ENCODE measurements at places on chromosomes 1 and 21. TPM values are rescaled to one million over a fixed set of nuclear protein-coding genes. Genes with fewer than 3 reads are reported as not detected.
A peak's percentile ranks its signal among the peaks of the same experiment; 100 is the strongest.

DNA sequence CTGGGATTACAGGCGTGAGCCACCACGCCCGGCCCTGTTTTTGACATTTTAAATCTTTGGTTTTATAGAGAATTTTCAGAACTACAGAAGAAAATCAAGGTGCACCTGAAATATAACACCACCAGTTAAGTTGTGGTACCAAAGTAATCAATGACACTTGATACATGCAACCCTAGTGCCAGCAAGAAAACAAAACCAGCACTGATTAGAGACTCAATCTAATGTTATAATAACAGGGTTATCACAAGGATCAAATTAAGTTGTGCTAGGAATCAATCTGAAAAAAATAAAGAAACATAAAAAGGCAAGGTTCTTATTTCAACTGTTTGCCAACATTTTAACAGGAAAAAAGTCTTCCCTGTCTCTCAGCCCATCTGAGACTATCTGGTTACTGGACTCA is 23.8 kb downstream of the TGFBR3 start:
- no peak for DNase-seq

DNA sequence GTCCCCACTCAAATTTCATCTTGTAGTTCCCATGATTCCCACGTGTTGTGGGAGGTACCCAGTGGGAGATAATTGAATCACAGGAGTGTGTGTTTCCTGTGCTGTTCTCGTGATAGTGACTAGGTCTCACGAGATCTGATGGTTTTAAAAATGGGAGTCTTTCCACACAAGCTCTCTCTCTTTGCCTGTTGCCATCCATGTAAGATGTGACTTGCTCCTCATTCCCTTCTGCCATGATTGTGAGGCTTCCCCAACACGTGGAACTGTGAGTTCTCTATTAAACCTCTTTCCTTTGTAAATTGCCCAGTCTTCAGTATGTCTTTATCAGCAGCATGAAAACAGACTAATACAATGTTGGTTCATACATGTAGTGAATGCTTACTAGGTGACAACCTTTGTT is 163.2 kb upstream of the PALMD start:
- no peak for DNase-seq

DNA sequence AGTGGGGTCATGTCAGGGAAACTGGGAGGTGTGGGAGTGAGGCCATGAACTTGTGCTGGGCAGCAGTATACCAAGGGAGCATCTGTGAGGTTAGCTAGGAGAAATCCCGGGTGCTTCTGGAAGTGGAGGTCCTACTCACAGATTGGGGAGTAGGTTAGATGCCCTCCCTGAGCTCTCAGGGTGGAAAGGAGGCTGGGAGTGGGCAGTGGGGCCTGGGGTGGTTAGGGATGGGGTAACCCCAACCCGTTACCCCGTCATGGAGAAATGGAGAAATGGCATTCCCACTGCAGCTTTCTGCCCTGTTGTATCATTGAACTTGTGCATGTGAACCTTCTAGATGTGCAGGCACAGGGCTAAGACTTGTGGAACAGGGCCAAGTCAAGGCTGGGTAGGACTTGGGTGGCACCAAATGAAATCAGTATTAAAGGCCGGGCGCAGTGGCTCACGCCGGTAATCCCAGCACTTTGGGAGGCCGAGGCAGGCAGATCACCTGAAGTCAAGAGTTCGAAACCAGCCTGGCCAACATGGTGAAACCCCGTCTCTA is 27.2 kb downstream of the EXOC8 start:
- no peak for DNase-seq

GRCh38 chr1:43304314-43304681 is 3.5 kb downstream of the TIE1 start:
- DNase-seq = no peak

DNA sequence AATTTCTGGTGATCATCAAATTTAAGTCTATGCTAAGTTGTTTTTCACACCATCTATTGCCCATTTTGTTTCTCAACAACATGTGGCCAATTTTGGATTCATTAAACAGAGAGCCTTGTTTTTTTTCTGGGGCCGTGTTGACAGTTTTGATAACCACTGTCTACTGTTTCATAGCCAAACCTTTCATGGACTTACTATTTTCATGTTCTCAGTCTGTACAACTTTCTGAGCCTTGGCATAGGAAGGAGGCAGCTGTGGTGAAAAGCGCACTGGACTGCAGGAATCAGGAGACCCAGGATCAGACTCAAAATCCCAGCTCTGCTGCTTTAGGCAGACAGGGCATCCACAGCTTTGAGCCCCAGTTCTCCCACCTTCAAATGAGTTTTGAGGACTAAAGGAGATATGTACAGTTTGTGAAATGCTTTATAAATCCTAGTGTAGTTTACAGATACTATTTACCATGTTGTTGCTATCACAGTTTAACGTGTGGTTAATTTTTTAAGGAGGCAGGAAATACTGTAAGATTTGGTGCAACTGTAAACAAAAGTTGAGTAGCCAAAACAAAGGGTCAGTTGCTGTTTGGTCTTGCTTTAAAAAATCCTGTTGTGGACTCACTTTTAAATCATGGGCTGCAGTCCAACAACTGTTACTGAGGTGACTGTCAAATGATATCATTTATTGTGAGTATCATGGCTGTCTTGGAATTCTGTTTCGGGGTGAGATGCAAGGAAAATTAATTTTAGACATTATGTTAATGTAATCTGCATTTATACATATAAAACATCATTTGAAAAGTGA is 2.9 kb downstream of the MACO1 start:
- no peak for DNase-seq

The PRAMEF4 gene
- total RNA-seq = not detected

The OR6N1 gene
- total RNA-seq = not detected

- DNase-seq = no peak
These were observed 7.3 kb upstream of the FABP3 start for GRCh38 chr1:31380181-31380580.

DNA sequence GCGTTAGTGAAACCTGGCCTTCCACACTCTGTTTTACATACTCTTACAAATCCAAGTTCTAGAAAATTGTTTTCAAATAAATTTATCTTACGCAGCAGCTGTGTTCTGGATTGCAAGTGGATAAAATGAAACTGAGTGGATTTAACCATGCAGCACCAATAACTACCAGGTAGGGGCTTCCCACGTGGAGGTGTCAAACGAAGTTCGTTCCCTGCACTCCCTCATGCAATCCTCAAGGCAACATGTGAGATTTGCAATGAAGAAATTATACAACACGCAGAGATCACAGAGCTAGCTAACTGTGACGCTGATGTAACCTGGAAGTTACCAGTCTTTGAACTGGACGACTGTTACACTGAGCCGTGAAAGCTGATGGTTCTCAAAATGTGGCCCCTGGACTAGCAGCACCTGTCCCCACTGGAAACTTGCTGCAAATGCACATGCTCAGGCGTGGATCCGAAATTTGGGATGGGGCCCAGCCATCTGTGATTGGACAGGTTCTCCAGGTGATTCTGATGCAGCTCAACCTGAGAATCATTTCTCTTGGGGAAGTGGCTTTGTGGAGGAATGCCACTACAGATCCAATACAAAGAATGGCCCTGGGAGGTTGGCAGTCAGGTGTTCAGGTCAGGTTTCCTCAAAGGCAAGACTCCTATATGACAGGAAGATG is 36.3 kb downstream of the RSPH1 start:
- DNase-seq = no peak

The POU3F1 gene
- total RNA-seq = 0.32 TPM

The TLR5 gene
- 5.7 TPM for total RNA-seq

- no peak for DNase-seq
These were observed 150.9 kb downstream of the NTMT2 start for GRCh38 chr1:170296642-170297041.

The CCDC27 gene
- total RNA-seq = not detected

The PEA15 gene
- 51.9 TPM for total RNA-seq

The ACTL8 gene
- not detected for total RNA-seq

GRCh38 chr1:91795591-91796389 is 90.2 kb downstream of the TGFBR3 start:
- DNase-seq = no peak

GRCh38 chr1:10253755-10254154 is 43.4 kb downstream of the KIF1B start:
- DNase-seq = peak; percentile 43

DNA sequence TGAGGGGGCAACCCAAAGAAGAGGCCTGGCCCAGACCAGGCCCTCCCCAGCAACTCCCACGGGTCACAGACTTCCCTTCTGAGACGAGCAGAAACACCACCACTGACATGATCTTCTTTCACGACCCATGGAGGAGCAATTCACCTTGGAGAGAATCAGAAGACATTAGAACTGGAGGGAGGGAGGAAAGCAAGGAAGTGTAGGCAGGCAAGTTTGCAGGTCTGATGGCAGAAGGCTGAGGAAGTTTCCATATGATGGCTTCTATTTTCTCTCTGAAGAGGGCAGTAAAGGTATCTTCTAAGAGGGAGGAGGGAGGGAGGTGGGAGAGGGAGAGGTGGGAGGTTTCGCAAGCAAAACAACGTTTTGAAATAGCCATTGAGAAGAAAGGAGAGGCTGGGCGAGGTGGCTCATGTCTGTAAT is 1.4 kb upstream of the UBXN10 start:
- no peak for DNase-seq

- DNase-seq = no peak
These were observed 22.2 kb downstream of the DAB1 start for GRCh38 chr1:57401671-57402070.

DNA sequence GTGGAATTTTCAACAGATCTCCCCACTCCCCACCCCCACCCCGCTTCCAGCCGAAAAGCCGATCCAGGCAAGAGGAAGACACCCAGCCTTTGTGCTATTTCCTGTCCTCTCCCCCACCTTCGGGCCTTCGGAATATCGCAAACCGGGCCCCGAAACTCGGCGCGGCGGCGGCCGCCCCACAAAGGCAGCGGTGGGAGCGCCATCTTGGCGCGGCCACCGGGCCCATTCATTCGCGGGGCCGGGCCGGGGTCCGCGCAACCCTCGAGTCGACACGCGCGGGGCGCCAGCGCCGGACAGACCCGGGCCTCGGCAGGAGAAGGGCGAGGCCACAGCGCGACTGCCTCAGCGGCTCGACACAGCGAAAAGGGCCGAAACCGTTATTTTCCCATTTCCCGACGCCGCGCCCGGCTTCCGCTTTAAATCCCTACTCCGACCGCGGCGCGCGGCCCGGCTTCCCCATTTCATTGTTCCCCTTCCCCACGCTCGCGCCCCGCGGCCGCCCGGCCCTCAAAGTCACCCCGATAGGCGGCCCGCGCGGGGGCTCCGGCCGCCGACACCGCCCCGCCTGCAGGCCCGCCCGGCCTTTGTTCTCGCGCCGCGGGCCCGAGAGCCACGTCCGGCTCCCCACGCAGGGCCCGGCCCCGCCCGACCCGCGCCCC is 911 bp downstream of the GNB1 start:
- DNase-seq = no peak

DNA sequence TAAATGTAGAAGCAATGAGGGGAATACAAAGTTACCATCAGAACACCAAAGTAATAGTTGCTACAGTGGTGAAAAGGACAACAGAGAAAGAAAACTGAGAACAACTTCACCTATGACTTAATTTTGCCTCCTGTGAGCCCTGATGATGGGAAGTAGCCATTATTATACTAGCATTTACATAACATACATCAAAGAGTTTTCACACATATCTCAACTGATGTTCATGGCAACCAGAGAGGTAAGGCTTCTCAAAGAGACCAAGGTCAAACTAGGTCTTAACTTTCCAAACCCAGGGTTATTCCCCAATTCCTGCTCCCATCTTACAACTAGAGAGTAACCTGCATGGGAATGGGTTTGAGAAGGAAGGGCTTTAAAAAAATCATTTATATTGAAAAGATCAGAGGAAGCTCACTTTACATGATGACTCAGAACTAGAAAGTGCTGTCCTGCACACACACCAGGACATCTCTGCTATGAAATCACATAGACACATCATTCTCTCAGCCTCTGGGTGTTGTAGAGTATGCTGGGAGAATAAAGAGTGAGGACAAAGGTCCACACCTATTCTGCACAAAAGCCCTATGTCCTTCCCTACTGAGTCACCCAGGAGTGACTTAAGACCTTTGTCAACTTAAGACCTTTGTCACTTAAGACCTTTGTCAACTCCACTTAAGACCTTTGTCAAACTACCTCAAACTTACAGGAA is 179.7 kb downstream of the TNFSF18 start:
- DNase-seq = no peak

GRCh38 chr1:172724765-172725613 is 66.1 kb downstream of the FASLG start:
- no peak for DNase-seq

DNA sequence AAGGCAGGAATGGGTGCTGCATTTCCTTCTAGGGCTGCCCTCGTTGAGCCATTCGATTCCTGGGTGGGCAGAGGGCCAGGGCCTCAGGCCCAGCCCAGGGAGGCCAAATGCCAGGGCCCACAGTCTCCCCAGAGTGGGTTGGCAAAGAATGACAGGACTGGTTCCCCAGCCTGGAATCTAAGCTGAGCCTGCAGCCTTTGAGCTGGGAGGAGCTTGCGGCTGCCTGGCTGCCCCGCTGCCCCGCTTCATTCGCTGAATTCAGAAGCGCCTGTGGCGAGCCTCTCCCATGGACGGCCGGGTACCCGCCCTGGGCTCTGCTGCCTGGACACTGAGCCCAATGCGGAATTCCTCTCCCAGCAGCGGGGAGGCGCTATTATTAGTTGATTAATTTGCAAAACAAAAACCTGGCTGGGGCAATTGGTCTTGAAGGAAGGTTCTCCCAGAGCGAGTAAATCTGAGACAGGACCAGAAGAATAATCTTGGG is 32.3 kb upstream of the TARDBP start:
- no peak for DNase-seq

DNA sequence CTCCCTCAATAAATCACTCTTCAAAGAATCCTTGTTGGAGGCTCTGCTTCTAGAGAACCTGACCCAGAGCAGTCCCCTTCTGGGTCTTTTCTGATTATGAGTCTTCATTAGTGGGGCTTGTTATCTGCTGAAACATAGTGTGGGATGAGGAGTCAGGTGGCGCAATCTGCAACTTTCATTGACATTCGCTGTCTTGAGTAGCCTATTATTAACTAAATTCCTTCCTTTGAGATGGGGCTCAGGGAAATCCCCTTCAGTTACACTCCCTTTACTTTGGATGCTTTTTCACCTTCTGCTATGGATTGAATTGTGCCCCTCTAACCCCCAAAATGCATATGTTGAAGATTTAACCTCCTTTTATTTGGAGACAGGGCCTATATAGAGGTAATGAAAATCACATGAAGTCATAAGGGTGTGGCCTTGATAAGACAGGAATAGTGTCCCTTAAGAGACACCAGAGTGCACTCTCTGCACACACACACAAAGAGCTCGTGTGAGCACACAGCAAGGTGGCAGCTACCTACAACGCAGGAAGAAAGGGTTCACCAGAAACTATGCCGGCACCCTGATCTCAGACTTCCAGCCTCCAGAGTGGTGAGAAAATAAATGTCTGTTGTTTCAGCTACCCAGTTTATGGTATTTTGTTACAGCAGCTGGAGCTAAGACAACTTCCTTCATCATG is 19.5 kb downstream of the DIO1 start:
- DNase-seq = no peak

DNA sequence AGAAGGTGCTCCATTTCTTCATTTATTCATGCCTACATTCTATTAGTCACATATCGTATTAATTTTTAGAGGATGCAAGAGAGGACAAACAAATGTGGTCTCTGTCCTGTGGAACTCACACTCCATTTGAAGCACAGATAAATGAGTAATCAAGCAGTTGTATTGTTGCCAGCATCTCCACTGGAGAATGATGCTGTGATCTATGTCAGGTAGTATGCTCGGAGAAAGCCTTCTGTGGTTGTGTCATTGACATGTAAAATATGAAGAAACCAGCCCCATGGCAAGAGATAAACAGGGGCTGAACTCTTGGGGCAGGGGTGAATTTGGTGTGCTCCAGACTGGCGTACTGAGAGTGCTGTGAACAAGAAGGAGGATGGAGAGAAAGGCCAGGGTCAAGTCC is 101.2 kb downstream of the FASLG start:
- DNase-seq = no peak
